Lung (tissue), 17 donors: ENCODE measurements at places on chromosomes 3 and 15. TPM values are rescaled to one million over a fixed set of nuclear protein-coding genes. Genes with fewer than 3 reads are reported as not detected.

DNA sequence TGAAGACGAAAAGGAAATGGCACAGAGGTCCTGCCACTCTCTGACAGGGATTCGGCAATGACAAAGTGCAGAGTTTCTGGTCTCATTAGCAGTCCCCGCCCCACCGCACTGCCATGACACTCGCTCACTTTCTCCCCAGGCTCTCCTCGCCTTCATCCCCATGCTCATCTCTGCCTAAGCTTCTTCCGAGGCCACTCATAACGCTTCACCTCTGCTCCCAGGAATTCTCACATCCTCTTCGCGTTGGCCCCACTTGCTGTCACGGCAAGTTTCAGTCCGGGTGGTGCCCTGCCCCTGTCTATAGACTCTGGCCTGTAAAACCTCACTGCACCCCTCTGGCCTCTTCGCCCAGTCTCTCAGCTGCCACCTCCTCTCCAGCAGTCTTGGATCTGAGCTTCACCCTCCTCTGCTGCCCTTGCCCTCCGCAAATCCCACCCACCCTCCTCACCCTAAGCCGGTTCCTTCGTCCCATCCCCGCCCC, 654 bp downstream of the RUBCN start:
- peak; percentile 15 for DNase-seq
- peak overlapping the region; percentile 88 for H3K27ac ChIP-seq
- peak overlapping the region; percentile 80 for H3K4me3 ChIP-seq
- no peaks in the 10 kb centered on the region for H3K27me3 ChIP-seq

GRCh38 chr3:99896482-99896881, 78.8 kb downstream of the CMSS1 start:
- H3K36me3 ChIP-seq = no peaks in the 10 kb centered on the region
- H3K4me1 ChIP-seq = peaks cover 3% of the 10 kb centered on the region
- no peak for DNase-seq
- no peak overlapping the region for H3K27ac ChIP-seq
- no peaks in the 10 kb centered on the region for H3K27me3 ChIP-seq
- H3K4me3 ChIP-seq = no peak overlapping the region

- H3K36me3 ChIP-seq = peaks cover 75% of the 10 kb centered on the region
- DNase-seq = no peak
- no peak overlapping the region for H3K27ac ChIP-seq
- no peaks in the 10 kb centered on the region for H3K27me3 ChIP-seq
These were observed 12.6 kb downstream of the ALAS1 start for GRCh38 chr3:52210550-52211046.

GRCh38 chr3:195869413-195870001, 38.8 kb downstream of the TNK2 start:
- DNase-seq = peak; percentile 22
- no peak overlapping the region for H3K27ac ChIP-seq
- no peaks in the 10 kb centered on the region for H3K4me1 ChIP-seq
- H3K36me3 ChIP-seq = peaks cover 17% of the 10 kb centered on the region
- no peaks in the 10 kb centered on the region for H3K27me3 ChIP-seq

DNA sequence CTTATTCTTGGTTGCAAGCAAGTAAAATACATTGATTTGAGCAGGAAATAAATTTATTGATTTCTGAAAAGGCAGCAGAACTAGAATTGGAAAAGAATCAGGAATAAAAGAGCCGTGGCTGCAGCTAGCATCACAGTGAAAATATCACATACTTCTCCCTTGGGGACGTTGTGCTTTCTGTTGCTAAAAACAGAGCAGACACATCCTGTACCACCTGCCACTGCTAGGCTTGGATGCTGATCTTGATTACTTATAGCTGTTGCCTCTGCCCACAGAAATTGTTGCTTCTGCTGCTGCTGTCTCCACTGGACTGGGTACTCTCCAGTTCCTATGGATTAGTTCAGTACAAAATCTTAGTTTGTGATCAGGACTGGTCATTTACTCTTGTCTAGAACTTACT, 283.8 kb downstream of the C3orf38 start:
- H3K4me1 ChIP-seq = no peaks in the 10 kb centered on the region
- no peak overlapping the region for H3K27ac ChIP-seq
- no peaks in the 10 kb centered on the region for H3K36me3 ChIP-seq
- no peak overlapping the region for H3K4me3 ChIP-seq
- H3K27me3 ChIP-seq = no peaks in the 10 kb centered on the region
- peak; percentile 5 for DNase-seq

GRCh38 chr3:72891053-72891855, 3.4 kb downstream of the GXYLT2 start:
- peaks cover 4% of the 10 kb centered on the region for H3K4me1 ChIP-seq
- no peaks in the 10 kb centered on the region for H3K27me3 ChIP-seq
- H3K4me3 ChIP-seq = no peak overlapping the region

- no peak overlapping the region for H3K4me3 ChIP-seq
- peaks cover 5% of the 10 kb centered on the region for H3K4me1 ChIP-seq
- no peak for DNase-seq
- H3K27ac ChIP-seq = no peak overlapping the region
- no peaks in the 10 kb centered on the region for H3K36me3 ChIP-seq
- no peaks in the 10 kb centered on the region for H3K27me3 ChIP-seq
These were observed 4.6 kb upstream of the PLA2G4B start for GRCh38 chr15:41834096-41834495.

- no peak overlapping the region for H3K4me3 ChIP-seq
- DNase-seq = peak; percentile 50
- H3K36me3 ChIP-seq = no peaks in the 10 kb centered on the region
- H3K27me3 ChIP-seq = peaks cover 2% of the 10 kb centered on the region
- H3K27ac ChIP-seq = no peak overlapping the region
These were observed 187.3 kb upstream of the TSC22D2 start for GRCh38 chr3:150220799-150221198.

DNA sequence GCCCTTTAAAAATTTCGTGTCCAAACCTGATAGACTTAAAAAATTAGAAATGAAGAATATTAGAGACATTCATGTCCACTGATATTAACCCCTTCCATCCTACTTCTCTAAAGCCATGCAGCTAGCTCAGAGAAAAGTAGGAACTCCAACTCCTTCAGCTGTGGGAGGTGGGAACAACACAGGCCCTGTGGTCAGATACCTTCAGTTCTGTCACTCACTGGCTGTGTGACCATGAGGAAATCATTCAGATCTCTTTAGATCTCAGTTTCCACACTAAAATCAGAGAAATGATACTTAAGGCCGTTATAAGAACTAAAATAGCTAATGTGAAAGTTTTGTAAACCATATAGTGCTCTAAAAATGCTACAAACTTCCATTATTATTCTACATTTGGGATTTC, 209.8 kb downstream of the TNIK start:
- DNase-seq = no peak
- peaks cover 2% of the 10 kb centered on the region for H3K36me3 ChIP-seq
- H3K4me1 ChIP-seq = no peaks in the 10 kb centered on the region
- H3K4me3 ChIP-seq = no peak overlapping the region

GRCh38 chr3:195297446-195297845, 26.5 kb upstream of the XXYLT1 start:
- H3K4me3 ChIP-seq = no peak overlapping the region
- no peaks in the 10 kb centered on the region for H3K27me3 ChIP-seq
- H3K36me3 ChIP-seq = peaks cover 14% of the 10 kb centered on the region
- no peaks in the 10 kb centered on the region for H3K4me1 ChIP-seq
- H3K27ac ChIP-seq = no peak overlapping the region
- no peak for DNase-seq

- H3K4me1 ChIP-seq = no peaks in the 10 kb centered on the region
- no peak for DNase-seq
- no peak overlapping the region for H3K27ac ChIP-seq
These were observed 32.6 kb upstream of the RAB6B start for GRCh38 chr3:133928136-133928893.

DNA sequence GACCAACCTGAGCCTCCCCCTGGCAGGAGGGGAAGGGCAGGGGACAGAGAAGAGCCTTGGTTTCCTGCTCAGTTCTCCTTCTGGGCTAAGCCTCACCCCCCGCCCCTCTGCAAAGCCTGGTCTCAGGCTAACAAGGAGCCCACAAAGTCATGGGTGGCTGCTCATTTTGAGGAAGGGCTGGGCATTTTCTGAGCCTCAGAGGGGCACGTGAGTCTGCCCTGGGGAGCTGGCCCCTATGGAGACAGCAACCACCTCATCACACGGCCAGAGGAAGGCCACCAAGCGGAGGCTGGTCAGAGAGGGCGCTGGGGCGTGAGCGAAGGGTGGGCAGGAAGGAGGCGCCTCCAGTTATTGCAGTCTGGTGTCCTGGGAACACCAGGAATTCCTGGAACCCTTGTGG, 18.7 kb downstream of the ABTB1 start:
- no peak overlapping the region for H3K27ac ChIP-seq
- no peak for DNase-seq
- peaks cover 16% of the 10 kb centered on the region for H3K4me1 ChIP-seq

STX19 gene
- 8.0 TPM for total RNA-seq

SI gene
- total RNA-seq = not detected

KIF15 gene
- 4.0 TPM for total RNA-seq

CTXN2 gene
- total RNA-seq = not detected
